ENCODE measurements at places on chromosomes 1 and 21.
A peak's percentile ranks its signal among the peaks of the same experiment; 100 is the strongest.

- DNase-seq = no peak
These were observed 133.2 kb downstream of the USH2A start for GRCh38 chr1:216290074-216290473.

- DNase-seq = no peak
These were observed 30.1 kb downstream of the CAMK1G start for GRCh38 chr1:209613400-209614150.

- DNase-seq = no peak
These were observed 1.4 kb downstream of the PEA15 start for GRCh38 chr1:160206421-160207117.

- no peak for DNase-seq
These were observed 20.7 kb downstream of the ATP1A1 start for GRCh38 chr1:116393792-116394191.

DNA sequence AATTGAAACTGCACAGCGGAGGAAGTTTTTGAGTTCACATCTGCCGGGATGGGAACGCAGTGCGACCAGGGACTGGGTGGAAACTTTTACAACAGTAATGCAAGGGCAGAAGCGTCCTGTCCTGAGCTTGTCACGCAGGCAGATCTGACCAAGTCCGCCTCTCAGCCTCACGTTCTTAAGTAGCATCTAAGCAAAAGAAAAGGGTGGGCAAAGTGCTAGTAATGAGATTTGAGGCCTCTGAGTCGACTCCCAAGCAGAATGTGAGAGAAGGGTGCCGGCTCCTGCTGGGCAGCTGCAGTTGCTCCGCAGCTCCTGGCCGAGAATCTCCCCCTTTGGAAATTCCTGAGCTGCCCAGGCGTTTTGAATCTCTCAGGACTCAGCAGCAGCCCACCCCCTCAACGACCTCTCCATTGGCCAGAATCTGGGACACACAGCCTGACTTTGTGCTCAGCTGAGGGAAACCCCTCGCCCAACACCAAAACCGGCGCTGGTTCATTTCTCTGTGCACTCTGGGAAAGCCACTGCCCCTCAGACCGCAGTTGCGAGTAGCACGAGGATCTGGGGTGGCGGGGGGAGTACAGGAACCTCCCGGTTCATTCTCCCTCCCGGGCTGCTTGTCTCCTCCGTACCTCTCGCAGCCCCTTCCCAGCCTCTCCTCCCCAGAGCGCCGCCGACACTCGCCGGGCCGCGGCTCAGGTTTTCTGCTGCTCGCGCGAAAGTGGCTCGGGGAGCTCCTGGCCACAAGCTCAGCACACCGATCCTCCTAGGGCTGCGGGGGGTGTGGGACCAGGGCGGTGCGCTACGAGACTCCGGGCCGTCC, 913 bp upstream of the S1PR1 start:
- no peak for DNase-seq

DNA sequence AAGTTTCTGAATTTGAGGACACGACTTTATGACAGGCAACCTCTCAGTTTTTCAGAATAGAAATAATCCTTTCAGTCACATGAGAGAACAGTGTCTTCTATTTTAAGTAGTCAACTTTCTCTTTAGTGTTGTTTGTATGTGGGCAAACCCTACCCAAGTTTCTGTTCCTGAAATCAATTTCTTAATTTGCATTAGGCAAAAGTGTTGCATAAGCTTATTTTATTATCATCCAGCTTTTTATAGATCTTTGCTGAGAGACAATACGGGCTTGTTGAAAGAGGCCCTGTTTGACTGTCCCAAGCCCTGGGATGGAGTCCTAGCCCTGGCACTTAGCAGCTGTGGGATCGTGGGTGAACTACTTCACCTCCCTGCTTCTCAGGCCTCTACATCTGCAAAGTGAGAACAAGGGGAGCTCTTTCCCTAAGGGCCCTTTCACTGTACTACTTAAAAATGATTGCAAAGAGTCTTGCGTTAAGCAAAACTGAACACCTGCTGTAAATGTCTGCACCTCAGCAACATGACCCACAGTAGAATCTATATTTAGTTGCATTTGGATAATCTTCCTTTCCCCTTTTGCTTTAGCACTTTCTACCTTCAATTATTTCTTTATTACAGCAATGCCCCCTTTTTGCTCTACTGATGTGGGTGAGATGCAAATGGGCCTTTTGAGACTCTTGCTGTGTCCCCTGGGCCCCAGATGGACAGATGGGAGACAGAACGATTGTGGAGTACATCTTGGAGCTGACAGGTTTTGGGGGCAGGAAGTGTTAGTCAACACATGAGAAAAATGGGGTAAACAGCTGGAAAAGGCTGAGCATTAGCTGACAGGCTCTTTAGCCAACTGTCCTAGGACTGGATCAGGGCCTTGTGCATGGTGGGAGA, 41.0 kb upstream of the SCAF4 start:
- no peak for DNase-seq

DNA sequence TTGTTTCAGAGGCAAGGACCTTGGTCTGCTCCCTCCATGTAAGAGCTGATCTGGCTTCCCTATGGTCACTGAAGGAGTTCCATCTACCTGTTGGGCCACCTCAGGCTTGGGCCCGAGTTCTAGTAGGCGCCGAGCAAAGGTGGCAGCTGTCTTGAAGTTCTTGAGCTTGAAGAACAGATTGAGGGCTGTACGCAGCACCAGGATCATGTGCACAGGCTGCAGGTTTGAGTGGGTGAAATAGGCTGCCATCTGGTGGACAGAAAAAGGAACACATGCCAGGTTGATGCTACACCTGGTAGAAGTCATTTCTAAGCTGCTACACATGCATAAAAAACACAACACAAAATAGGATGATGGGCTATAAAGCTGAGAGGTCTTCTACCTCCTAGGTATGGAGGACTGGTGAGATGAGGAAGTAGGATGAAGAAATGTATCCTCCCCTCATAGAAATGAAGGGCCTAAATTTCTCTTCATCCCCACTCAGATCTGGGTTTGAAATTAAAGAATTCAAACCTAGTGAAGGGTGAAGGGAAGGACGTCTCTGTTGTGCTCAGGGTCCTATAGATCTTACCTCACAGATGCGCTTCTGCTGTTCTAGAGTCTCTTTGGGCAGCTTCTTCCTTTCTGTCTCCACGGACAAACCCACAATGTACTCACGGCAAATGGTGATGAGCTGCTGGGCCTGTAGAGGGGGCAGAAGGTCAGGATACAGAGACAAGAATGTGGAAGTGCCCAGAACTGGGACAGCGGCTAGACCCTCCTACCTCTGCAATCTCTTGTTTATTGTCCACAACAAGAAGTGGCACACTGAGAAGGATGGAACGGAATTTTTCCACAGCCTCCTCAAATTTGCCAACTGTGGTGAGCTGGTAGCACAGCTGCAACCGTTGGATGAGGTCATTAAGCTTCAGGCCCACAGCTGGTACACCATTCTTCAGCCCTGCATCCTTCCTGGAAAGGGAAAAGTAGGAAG, 6.6 kb upstream of the PEX19 start:
- DNase-seq = peak; percentile 44

- no peak for DNase-seq
These were observed 94.9 kb downstream of the NAV1 start for GRCh38 chr1:201633811-201634210.

DNA sequence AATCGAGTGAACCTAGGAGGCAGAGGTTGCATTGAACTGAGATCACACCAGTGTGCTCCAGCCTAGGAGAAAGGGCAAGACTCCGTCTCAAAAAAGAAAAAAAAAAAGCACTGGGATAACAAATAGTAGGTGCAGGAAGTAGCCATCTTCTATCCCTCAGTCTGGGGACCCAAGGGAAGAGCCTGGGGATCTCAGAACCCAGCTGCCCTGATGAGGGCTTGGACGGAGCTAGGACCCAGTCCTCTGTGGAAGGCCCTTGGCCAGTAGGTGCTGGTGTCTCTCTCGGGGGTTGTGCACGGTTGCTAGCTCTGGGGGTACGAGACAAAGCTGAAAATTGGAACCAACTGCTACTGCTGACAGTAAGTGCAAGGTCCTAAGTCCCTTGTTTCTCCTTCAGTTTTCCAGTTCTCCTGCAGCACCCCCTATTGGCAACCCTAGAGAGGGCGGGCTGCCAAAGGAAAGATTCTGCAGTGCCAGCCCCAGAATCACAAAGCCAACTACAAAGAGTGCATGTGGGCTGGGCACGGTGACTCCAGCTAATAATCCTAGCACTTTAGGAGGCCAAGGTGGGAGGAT, 57.6 kb upstream of the KIF1B start:
- no peak for DNase-seq
